ENCODE measurements at places on chromosomes 3 and 15.

DNA sequence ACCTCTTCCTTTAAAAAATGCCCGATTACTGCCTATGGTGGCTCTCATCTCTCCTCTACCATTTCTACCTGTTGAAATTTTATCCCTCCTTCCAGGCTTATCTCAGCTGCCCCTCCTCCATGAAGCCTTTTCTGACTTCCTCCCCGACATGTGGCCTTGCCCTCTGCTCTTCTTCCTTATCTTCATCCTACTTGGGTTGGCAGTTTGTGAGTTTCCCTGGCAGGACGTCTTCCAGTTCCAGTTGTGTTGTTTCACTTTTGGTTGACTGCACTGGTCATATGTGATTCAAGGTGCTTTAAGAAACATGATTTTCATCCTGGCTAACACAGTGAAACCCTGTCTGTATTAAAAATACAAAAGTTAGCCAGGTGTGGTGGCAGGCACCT lies 4.4 kb downstream of the DLL4 start:
- no peak for DNase-seq

DNA sequence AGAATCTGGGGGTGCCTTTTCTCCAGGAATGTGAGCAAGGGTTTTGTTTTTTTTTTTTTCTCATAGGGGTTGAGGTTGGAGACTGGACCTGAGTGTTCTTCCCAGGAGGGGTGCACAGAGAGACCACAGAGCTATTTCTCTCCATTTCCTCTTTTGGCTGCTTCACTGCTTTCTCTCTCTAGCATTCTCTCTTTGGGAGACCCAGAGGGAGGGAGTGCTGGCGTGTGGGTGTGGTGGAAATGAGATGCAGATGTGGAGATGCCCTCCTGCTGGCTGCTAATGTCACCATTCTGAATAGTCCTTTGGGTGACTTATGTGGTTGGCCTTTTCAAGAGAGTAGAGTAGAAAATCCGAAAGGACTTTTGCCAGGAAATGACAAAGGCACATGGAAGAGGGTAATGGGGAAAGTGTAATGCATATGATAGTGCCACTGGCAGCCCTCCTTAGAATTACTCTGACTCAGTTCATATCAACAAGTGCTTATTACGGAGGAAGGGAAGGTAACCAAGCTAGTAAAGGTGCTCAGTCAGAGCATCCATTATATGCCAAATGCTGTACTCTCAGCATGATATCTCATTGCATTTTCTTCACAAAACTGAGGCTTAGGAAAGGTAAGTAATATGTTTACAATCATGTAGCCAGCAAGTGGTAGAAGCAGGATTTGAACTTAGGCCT lies 1.9 kb downstream of the SYN2 start:
- no peak for DNase-seq

GRCh38 chr3:42827654-42828053 lies 18.4 kb downstream of the ACKR2 start:
- no peak for DNase-seq

GRCh38 chr15:63195569-63196015 lies 6.2 kb downstream of the RAB8B start:
- DNase-seq = no peak

- no peak for DNase-seq
Observed at GRCh38 chr3:16883723-16884083, 1.1 kb upstream of the PLCL2 start.

GRCh38 chr15:47035475-47036406 lies 681.6 kb upstream of the SEMA6D start:
- DNase-seq = no peak

GRCh38 chr3:127393131-127393820 lies 105.4 kb upstream of the PRR20G start:
- no peak for DNase-seq

- no peak for DNase-seq
Observed at GRCh38 chr15:74552773-74553441, 11.9 kb downstream of the ARID3B start.

GRCh38 chr3:63926309-63926708 lies 14.1 kb upstream of the SCAANT1 start:
- no peak for DNase-seq

DNA sequence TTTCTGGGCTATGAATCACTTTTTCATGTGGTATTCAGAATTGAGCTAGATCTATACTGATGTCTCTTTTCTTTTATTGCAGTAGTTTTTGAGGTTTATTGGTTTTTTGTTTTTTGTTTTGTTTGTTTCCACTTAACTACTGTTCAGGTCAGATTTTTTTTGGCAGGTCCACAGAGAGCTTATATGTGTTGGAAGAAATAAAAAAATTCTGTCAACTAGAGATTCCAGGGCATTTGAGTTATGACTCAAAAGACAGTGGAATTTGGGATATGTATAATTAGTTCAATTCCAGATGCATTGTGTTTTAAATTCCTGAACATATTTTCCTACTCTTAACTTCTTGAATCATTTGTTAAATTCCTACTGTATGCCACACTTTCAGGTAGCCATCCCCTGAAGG lies 727.2 kb downstream of the SI start:
- DNase-seq = no peak

- no peak for DNase-seq
Observed at GRCh38 chr3:104549099-104549714, 817.5 kb upstream of the ALCAM start.

All from AG20443 (cell line).